ENCODE measurements at places on chromosomes 1 and 21. TPM values are rescaled to one million over a fixed set of nuclear protein-coding genes. Genes with fewer than 3 reads are reported as not detected.

RGS8 gene
- 0.31 TPM for total RNA-seq

PALMD gene
- not detected for total RNA-seq

RHEX gene
- total RNA-seq = 11.4 TPM

TRAF3IP3 gene
- total RNA-seq = 62.6 TPM

WNT9A gene
- not detected for total RNA-seq

CDC7 gene
- total RNA-seq = 23.0 TPM

XCL1 gene
- total RNA-seq = 8.8 TPM

CDC14A gene
- total RNA-seq = 6.8 TPM

ADORA1 gene
- total RNA-seq = not detected

GRCh38 chr21:41602531-41602930 lies 94.6 kb upstream of the TMPRSS2 start:
- no peak overlapping the region for H3K27ac ChIP-seq
- no peaks in the 10 kb centered on the region for H3K36me3 ChIP-seq
- no peaks in the 10 kb centered on the region for H3K27me3 ChIP-seq
- H3K4me3 ChIP-seq = no peak overlapping the region
- DNase-seq = no peak

GRCh38 chr1:199920635-199921034 lies 106.9 kb upstream of the NR5A2 start:
- H3K36me3 ChIP-seq = no peaks in the 10 kb centered on the region
- no peak for DNase-seq
- H3K27ac ChIP-seq = no peak overlapping the region
- no peaks in the 10 kb centered on the region for H3K4me1 ChIP-seq

GRCh38 chr21:14453339-14454015 lies 70.5 kb upstream of the HSPA13 start:
- peaks cover 34% of the 10 kb centered on the region for H3K4me1 ChIP-seq
- no peaks in the 10 kb centered on the region for H3K36me3 ChIP-seq
- peak overlapping the region; percentile 96 for H3K27ac ChIP-seq
- no peaks in the 10 kb centered on the region for H3K27me3 ChIP-seq

GRCh38 chr1:143611159-143611558 lies 360.6 kb downstream of the FAM72C start:
- H3K36me3 ChIP-seq = no peaks in the 10 kb centered on the region
- no peak overlapping the region for H3K4me3 ChIP-seq
- H3K27me3 ChIP-seq = no peaks in the 10 kb centered on the region
- no peak overlapping the region for H3K27ac ChIP-seq
- no peak for DNase-seq

- H3K36me3 ChIP-seq = no peaks in the 10 kb centered on the region
- H3K27ac ChIP-seq = no peak overlapping the region
- H3K4me3 ChIP-seq = no peak overlapping the region
Observed at GRCh38 chr1:173648880-173649605, 13.9 kb downstream of the TEX50 start.

DNA sequence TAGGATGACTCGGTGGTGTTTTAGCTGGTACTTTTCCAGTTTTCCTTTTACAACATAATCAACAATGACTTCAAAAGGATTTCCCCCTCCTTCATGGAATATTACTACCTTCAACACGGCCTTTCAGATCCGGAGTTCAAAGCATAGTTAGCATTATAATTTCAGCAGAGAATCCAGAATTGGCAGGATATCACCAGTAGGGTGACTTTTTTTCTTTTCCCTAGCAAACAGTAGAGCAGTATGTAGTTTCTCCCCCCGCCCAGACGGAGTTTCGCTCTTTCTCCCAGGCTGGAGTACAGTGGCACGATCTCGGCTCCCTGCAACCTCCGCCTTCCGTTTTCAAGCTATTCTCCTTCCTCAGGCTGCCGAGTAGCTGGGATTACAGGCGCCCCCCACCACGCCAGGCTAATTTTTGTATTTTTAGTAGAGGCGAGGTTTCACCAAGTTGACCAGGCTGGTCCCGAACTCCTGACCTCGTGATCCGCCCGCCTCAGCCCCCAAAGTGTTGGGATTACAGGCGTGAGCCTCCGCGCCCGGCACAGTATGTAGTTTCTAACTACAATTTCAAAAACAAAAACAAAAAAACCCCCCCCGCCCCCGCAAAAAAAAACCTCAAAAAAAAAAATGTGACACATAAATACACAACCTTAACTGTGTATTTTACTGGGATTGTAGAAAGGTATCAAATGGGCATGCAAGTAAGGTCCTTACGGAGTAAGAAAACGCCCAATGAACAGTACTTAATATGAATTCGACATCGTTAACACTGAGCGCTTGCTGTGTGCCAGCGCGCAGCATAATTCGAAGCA lies 1.5 kb upstream of the COX20 start:
- no peak for DNase-seq
- H3K36me3 ChIP-seq = no peaks in the 10 kb centered on the region
- H3K27me3 ChIP-seq = no peaks in the 10 kb centered on the region
- peaks cover 6% of the 10 kb centered on the region for H3K4me1 ChIP-seq
- peak overlapping the region; percentile 99 for H3K27ac ChIP-seq

GRCh38 chr1:28580722-28581530 lies 11.1 kb upstream of the RAB42 start:
- H3K27ac ChIP-seq = peak overlapping the region; percentile 44
- no peak for DNase-seq
- H3K4me1 ChIP-seq = peaks cover 12% of the 10 kb centered on the region
- peak overlapping the region; percentile 99 for H3K4me3 ChIP-seq

DNA sequence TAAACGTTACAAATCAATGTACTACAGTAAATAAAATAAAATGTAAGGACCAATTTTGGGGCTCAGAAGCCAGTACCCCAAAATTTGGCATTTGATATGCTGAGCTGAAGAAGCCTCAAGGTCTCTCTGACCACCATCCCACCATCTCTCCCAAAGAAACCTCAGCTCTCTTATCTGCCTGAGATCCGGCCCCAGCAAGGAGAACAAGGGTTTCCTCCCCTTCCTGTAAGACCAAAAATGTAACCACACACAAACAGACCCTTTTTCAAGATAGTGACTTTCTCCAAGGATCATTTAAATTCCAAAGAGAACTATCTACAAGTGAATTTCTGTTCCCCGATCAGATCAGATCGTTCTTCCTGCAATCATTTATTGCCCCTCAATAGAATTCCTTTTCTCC lies 68.1 kb upstream of the SLC45A1 start:
- no peak overlapping the region for H3K4me3 ChIP-seq
- H3K4me1 ChIP-seq = no peaks in the 10 kb centered on the region
- no peak overlapping the region for H3K27ac ChIP-seq
- H3K27me3 ChIP-seq = no peaks in the 10 kb centered on the region
- no peak for DNase-seq

GRCh38 chr1:87196110-87196827 lies 132.4 kb upstream of the LMO4 start:
- no peak overlapping the region for H3K4me3 ChIP-seq
- no peaks in the 10 kb centered on the region for H3K27me3 ChIP-seq
- no peaks in the 10 kb centered on the region for H3K4me1 ChIP-seq

DNA sequence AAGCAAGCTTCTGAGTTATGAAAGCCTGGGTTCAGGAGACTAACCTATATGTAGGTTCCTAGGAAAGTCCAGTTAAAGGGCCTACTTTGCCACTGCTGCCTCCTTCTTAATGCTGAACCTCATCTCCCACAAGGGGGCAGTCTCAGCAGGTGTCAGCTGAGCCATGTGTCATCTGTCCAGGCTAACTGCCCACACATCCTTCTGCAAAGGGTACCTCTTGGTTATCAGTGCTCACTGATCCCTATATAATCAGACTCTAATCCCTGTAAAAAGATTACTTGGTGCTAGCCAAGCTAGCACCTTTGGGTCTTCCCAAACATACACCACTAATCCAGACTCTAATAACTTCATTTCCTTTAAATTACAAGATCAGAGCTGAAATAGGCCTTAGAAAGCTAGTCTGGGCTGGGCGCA lies 9.0 kb downstream of the PRDX1 start:
- peaks cover 21% of the 10 kb centered on the region for H3K36me3 ChIP-seq
- H3K4me1 ChIP-seq = no peaks in the 10 kb centered on the region
- no peak overlapping the region for H3K27ac ChIP-seq
- H3K27me3 ChIP-seq = no peaks in the 10 kb centered on the region
- no peak for DNase-seq

- no peak overlapping the region for H3K27ac ChIP-seq
- H3K36me3 ChIP-seq = no peaks in the 10 kb centered on the region
- H3K4me3 ChIP-seq = no peak overlapping the region
- H3K27me3 ChIP-seq = no peaks in the 10 kb centered on the region
- DNase-seq = peak; percentile 71
Observed at GRCh38 chr1:65165269-65165993, 17.4 kb downstream of the AK4 start.
